ENCODE measurements at places on chromosomes 13 and 19. TPM values are rescaled to one million over a fixed set of nuclear protein-coding genes. Genes with fewer than 3 reads are reported as not detected.

Gene LILRA5
- total RNA-seq, result not detected

DNA sequence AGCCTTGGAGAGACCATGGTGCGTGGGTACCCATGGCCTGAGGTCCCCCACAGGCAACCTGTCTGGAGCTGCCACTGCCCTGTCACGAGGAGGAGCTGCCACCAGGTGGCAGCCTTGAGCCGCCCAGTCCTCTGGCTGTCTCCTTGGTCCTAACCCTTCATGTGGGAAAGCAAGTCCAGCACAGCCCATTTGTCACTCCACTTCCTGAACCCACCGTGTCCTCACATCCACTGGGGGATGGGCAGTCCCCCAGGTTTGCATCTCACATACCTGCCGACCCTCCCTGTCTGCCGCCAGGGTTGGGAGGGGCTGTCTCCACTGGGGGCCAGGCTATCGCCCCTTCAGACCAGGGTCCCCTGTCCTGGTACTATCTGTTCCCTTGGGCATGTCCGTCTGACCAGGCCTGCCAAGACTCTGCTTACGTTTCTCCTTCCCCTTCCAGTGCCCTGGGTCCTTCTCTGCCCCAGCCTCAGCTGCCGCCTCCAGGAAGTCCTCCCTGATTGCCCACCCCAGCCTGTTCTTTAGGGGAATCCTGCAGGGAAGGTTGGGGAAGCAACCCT lies 4.5 kb downstream of the FAM174C start:
- no peaks in the 10 kb centered on the region for H3K27me3 ChIP-seq
- H3K4me3 ChIP-seq, result no peak overlapping the region
- H3K27ac ChIP-seq, result peak overlapping the region; percentile 32

DNA sequence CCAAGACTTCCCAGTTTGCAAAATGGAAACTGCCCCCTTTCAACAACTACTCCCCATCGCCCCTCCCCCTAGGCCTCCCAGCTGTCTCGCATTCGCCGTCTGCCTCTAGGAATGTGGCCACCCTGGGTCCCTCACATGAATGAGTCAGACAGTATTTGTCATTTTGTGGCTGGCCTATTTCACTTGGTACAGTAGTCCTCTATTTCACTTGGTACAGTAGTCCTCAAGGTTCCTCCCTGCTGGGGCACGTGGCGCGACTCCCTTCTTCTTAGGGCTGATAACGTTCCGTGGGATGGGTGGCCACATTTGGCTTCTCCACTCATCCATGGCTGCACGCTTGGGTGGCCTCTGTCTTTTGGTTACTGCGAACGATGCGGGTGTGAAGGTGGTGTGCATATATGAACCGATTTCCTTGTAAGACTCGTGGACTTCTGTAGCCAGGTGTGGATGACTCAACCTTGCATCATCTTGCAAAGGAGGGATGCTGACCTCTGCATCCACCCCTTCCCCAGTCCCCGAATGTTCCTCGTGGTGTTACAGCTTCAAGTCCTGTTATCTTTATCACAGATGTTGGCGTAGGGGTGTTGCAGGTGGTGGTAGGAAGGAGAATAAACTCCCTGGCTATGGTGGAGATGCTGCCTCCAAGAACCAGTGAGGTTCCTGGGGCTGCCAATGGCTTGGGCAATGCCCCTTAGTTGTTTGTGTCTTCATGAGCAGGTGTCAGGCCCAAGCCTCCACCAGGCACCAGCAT lies 112.1 kb upstream of the SOX1 start:
- peak; percentile 36 for DNase-seq
- H3K4me1 ChIP-seq, result peaks cover 14% of the 10 kb centered on the region
- H3K36me3 ChIP-seq, result no peaks in the 10 kb centered on the region
- 0 out of 2 replicates have a peak, but pooled peaks cover 4% of the 10 kb centered on the region for H3K27me3 ChIP-seq
- H3K4me3 ChIP-seq, result peak overlapping the region; percentile 26

DNA sequence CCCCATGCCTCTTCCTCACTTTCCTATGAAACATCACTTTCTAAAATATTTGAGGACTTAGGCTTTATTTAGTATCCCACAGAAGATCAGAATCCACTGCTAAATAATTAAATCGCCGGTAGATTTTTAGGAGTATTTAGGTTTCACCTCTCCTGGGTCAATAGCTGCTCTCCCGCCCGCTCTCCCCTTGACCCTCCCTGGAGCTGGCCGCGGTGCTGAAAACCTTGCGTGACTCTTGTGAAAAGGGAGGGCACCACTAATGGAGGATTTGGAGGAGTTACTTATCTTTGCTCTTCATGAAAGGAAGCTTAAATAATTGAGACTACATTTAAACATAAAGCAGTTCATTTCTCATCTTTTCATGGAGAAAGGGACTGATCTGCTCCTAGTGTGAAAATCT lies 14.1 kb downstream of the POU4F1 start:
- DNase-seq, result no peak
- H3K27ac ChIP-seq, result no peak overlapping the region
- H3K36me3 ChIP-seq, result no peaks in the 10 kb centered on the region
- H3K4me1 ChIP-seq, result no peaks in the 10 kb centered on the region

Gene SHISA7
- total RNA-seq, result not detected

Gene HSH2D
- 21.4 TPM for total RNA-seq

DNA sequence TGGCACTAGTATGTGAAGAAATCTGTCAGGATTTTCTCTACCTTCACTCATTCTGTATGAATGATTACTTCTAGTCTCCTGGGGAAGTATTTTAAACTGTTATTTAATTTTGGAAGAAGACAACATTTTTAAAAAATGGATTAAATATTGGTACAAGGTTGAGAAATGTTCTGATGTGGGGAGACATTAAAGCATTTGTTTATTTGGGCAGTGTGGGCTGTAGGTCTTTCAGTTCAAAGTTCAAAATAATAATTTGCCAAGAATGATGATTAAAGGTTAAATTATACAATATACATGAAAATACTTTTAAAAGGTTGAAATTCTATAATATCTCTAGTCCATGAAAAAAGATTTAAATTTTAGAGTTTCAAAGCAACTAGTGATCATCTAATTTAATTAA lies 194.7 kb downstream of the NHLRC3 start:
- no peak overlapping the region for H3K27ac ChIP-seq
- no peaks in the 10 kb centered on the region for H3K36me3 ChIP-seq
- no peaks in the 10 kb centered on the region for H3K4me1 ChIP-seq
- peaks cover 63% of the 10 kb centered on the region for H3K27me3 ChIP-seq
- H3K4me3 ChIP-seq, result no peak overlapping the region
- DNase-seq, result no peak

DNA sequence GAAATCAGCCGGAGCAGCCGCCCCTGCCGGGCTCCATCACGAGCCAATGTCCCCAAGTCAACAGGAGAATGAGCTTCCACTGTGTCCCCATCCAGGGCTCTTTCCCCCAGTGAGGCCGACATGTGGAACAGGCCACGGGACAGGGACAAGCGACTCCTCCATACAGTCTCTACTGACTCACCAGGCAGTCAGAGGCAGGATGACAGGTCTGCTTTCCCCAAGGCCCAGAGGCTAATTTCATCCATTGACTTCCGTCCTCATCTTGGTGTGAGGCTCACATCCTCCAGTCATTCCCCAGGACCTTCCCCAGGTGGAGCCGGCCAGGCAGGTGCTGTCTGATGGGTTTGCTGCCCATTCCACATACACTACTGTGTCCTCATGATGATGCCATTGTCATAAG lies 3.5 kb downstream of the CEACAM6 start:
- no peaks in the 10 kb centered on the region for H3K4me1 ChIP-seq
- H3K27me3 ChIP-seq, result peaks cover 79% of the 10 kb centered on the region
- H3K27ac ChIP-seq, result no peak overlapping the region
- H3K36me3 ChIP-seq, result no peaks in the 10 kb centered on the region
- DNase-seq, result no peak
- H3K4me3 ChIP-seq, result no peak overlapping the region

GRCh38 chr13:34376483-34376882 lies 558.5 kb downstream of the RFC3 start:
- H3K36me3 ChIP-seq, result no peaks in the 10 kb centered on the region
- DNase-seq, result no peak
- no peak overlapping the region for H3K4me3 ChIP-seq
- H3K4me1 ChIP-seq, result no peaks in the 10 kb centered on the region
- no peak overlapping the region for H3K27ac ChIP-seq

- DNase-seq, result no peak
- no peaks in the 10 kb centered on the region for H3K36me3 ChIP-seq
- H3K4me1 ChIP-seq, result no peaks in the 10 kb centered on the region
- H3K27ac ChIP-seq, result no peak overlapping the region
- no peak overlapping the region for H3K4me3 ChIP-seq
Measured at GRCh38 chr13:45717349-45717748, 15.2 kb downstream of the CBY2 start.

GRCh38 chr13:84137292-84137691 lies 255.0 kb upstream of the SLITRK1 start:
- H3K36me3 ChIP-seq, result no peaks in the 10 kb centered on the region
- H3K27ac ChIP-seq, result no peak overlapping the region
- no peaks in the 10 kb centered on the region for H3K4me1 ChIP-seq
- no peaks in the 10 kb centered on the region for H3K27me3 ChIP-seq
- no peak for DNase-seq
- no peak overlapping the region for H3K4me3 ChIP-seq

Gene FAAP24
- 4.9 TPM for total RNA-seq

- DNase-seq, result no peak
- H3K27me3 ChIP-seq, result no peaks in the 10 kb centered on the region
- H3K4me3 ChIP-seq, result no peak overlapping the region
- no peaks in the 10 kb centered on the region for H3K36me3 ChIP-seq
- H3K27ac ChIP-seq, result no peak overlapping the region
Measured at GRCh38 chr19:16825312-16826052, 3.7 kb upstream of the SIN3B start.

Gene SYT5
- total RNA-seq, result 2.3 TPM

DNA sequence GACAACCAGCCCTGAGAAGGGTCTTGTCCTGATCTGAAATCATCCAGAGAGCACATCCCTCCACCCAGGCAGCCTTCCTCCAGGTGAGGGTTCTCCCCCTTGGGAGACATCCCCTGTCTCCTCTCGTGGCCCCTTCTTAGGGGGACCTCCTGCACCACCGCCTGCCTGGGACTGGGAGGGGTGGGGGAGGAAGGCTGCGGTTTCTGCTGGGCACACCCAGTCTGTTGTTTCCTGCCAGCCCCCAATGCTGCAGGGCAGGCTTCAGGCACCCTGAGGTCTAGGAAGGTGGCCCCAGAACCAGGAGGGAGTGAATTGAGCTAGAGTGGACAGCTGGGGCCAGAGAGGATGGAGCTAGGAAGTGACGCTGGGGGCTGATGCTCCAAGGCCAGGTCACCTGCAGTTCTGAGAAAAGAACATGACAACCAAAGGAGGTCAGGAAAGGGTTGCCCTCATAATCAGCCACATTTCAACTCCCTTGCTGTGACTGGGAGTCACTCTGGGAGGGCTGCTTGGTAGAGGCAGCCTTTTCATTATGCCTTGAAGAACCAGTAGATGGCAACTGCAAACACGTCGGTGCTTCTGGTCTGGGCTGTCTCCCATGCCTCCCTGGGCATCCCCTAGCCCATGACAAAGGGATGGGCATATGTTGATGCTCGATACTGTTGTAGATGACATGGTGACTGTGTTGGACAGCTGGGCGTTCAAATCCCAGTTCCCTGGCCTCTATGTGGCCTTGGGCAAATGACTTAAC lies 1.4 kb downstream of the ARHGEF18 start:
- no peaks in the 10 kb centered on the region for H3K27me3 ChIP-seq
- peaks cover 15% of the 10 kb centered on the region for H3K4me1 ChIP-seq
- H3K36me3 ChIP-seq, result no peaks in the 10 kb centered on the region
- H3K27ac ChIP-seq, result no peak overlapping the region
- no peak overlapping the region for H3K4me3 ChIP-seq
- no peak for DNase-seq

Gene SUPT5H
- 120 TPM for total RNA-seq

- no peak overlapping the region for H3K4me3 ChIP-seq
- H3K27me3 ChIP-seq, result no peaks in the 10 kb centered on the region
Measured at GRCh38 chr19:47547199-47547598, 25.7 kb downstream of the ZNF541 start.

Gene MISP3
- total RNA-seq, result 5.2 TPM

DNA sequence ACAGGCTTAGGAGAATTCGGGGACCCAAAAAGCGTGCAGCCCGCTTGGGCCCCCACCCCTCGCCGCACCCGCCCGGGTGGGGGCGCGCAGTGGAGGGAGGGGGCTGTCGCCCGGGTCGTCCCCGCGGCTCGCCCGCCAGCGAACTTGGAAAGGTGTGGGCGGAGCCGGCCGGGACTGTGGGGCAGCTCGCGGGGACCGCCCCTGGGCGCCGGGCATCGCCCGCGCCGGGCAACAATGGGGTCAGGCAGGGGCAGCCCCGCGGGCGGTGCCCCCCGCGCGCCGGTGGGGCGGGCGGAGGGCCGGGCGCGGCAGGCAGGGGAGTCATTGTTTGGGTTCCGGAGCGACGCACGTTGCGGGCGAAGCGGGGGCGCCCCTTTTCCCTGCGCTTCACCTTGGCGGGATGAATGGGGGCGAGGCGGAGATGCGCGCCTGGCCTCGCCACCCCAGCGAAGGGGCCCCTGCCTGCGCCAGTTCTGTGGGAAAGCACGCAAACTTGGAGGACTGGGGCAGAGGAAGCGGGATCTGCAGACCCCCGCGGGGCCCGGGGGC lies 647 bp upstream of the KLF12 start:
- peaks cover 10% of the 10 kb centered on the region for H3K4me1 ChIP-seq
- H3K27ac ChIP-seq, result peak overlapping the region; percentile 83
- H3K4me3 ChIP-seq, result peak overlapping the region; percentile 56
- H3K36me3 ChIP-seq, result no peaks in the 10 kb centered on the region
- H3K27me3 ChIP-seq, result no peaks in the 10 kb centered on the region

Gene ZNF625
- not detected for total RNA-seq

Gene FBN3
- 6.6 TPM for total RNA-seq

Gene RASIP1
- 1.9 TPM for total RNA-seq

- peaks cover 8% of the 10 kb centered on the region for H3K36me3 ChIP-seq
- no peaks in the 10 kb centered on the region for H3K27me3 ChIP-seq
- H3K4me1 ChIP-seq, result peaks cover 46% of the 10 kb centered on the region
- H3K27ac ChIP-seq, result peak overlapping the region; percentile 49
- DNase-seq, result peak; percentile 46
Measured at GRCh38 chr19:10760273-10760944, 42.5 kb downstream of the DNM2 start.

- H3K27ac ChIP-seq, result no peak overlapping the region
- DNase-seq, result no peak
- H3K4me3 ChIP-seq, result no peak overlapping the region
- H3K27me3 ChIP-seq, result no peaks in the 10 kb centered on the region
- no peaks in the 10 kb centered on the region for H3K36me3 ChIP-seq
Measured at GRCh38 chr13:47519626-47520025, 481.4 kb downstream of the SUCLA2 start.

- no peak overlapping the region for H3K27ac ChIP-seq
- H3K27me3 ChIP-seq, result no peaks in the 10 kb centered on the region
- H3K4me1 ChIP-seq, result peaks cover 39% of the 10 kb centered on the region
- H3K4me3 ChIP-seq, result no peak overlapping the region
- DNase-seq, result no peak
Measured at GRCh38 chr13:97116754-97117153, 105.4 kb upstream of the MBNL2 start.

Measured in HCT116 (cell line).